ENCODE measurements at places on chromosomes 1 and 21.
A peak's percentile ranks its signal among the peaks of the same experiment; 100 is the strongest.

DNA sequence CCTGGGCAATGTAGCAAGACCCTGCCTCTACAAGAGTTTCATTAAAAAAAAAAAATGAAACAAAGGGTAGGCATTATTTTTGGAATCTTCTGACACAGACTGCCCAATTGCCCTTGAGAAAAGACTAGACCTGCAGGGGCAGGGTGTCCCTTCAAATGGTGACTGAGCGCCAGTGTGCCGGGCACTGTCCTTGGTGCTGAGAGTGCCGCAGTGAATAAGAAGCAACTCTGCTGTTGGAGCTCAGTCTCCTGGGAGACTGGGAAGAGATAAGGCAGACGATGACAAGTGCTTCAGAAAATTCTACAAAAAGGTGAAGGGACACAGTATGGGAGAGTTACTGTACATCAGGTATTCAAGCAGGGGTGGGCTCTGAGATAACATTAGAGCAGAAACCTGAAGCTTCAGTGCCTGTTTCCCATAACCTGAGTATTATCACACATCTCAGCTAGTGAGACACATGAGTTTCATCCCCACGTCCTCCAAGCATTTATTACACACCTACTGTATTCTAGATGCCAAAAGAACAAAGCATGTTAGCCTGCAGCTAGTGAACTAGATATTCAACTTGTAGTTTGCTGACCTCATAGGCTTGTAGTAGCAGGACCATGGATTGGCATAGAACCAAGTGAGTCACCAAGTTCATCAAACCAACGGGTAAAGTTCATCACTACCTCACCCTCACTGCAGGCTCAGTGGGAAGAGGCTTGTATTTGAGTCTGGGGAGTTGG is 18.4 kb upstream of the RPL11 start:
- DNase-seq = no peak

DNA sequence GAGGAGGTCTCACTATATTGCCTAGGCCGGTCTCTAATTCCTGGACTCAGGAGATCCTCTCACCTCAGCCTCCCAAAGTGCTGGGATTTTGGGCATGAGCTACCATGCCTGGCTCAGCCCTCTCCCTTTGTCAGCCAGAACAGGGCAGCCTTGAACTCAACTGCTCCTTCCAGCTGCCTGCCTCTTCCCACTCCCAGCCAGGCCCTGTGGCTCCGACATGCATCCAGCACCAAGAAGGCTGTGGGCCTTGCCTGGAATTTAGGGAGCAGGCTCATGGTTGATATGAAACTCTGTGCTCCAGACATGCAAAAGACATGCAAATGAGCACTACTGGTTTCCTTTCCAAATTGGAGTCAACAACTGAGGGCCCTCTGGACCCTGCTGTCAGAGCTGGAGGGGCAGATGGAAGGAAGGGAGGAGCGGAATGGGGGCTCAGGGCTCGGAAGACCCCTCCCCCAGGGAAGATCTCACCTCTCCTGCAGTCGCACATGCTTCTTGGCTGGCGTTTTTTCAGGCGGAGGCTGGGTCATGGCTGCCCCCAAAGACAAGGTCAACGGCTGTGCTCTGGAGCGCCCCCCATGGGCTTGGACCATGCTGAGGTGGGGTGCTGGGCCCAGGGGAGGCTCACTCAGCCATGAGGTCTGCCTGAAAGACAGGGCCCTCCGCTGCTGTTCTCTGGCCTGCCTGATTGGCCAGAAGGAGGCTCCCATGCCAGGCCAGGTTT is 1.4 kb downstream of the PTPN7 start:
- DNase-seq = no peak

- DNase-seq = peak; percentile 61
Measured at GRCh38 chr1:33256471-33257206, at the start of gene ZNF362. ZNF362 (plus strand) TSS chr1:33256492; CDS start chr1:33270575, 14,083 bp downstream.

GRCh38 chr1:24849672-24850295 is 80.3 kb downstream of the RUNX3 start:
- no peak for DNase-seq

DNA sequence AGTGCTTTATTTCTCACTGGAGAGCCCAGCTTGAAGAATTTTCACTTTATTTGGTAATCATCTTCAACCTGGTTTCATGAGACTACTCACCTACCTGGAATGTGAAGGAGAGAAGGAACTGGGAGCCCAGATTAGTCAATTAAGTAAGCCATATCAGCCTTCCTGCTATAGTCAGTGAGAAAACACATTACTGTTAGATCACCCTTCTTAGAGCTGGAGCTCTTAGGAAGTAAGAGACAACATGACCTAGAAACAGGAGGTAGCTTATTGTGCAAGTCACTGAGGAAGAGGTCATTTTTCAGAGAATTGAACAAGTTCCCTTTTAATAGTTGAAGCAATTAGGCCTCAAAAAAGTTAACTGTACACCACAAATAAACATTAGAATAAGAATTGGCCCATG is 49.2 kb upstream of the TEKT2 start:
- DNase-seq = no peak

- no peak for DNase-seq
Measured at GRCh38 chr1:8343464-8344001, 25.6 kb downstream of the SLC45A1 start.

DNA sequence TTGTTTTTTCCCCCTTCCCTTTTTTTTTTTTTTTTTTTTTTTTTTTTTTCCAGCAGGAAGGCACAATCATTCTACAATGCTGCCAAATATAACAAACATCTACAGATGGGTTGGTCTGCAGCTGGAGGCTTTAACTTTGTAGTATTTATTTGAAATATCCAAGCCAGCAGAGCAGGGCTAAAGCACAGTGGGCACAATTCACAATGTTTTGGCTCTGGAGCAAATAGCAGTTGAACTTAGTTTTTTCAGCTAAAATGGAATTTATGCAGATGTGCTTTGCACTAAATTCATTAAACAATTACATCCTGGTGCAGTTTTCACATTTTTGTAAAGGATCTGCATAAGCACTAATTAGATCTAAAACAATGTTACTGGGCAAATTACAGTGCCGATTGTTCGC is 39.8 kb upstream of the ZBTB18 start:
- DNase-seq = no peak

- no peak for DNase-seq
Measured at GRCh38 chr21:46063227-46063626, 34.7 kb upstream of the COL6A2 start.

GRCh38 chr1:104172243-104172681 is 422.6 kb downstream of the AMY1C start:
- no peak for DNase-seq

DNA sequence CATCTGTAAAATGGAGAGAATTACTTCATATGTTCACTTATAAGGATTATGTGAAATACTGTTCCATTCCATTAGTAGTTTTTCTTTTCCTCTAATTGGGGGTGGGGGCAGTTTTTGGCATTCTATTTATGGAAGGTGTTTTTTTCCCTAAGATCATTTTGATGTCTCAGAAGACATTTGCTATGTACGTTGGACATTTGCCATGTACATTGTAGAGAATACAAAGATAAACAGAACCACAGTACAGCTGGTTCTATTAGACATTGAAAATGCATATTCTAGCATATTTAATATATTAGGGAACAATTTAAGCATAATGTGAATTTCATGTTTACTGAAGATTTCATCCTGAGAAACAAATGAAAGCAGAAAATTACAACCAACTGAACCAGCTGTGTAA is 98.5 kb downstream of the PTBP2 start:
- no peak for DNase-seq

DNA sequence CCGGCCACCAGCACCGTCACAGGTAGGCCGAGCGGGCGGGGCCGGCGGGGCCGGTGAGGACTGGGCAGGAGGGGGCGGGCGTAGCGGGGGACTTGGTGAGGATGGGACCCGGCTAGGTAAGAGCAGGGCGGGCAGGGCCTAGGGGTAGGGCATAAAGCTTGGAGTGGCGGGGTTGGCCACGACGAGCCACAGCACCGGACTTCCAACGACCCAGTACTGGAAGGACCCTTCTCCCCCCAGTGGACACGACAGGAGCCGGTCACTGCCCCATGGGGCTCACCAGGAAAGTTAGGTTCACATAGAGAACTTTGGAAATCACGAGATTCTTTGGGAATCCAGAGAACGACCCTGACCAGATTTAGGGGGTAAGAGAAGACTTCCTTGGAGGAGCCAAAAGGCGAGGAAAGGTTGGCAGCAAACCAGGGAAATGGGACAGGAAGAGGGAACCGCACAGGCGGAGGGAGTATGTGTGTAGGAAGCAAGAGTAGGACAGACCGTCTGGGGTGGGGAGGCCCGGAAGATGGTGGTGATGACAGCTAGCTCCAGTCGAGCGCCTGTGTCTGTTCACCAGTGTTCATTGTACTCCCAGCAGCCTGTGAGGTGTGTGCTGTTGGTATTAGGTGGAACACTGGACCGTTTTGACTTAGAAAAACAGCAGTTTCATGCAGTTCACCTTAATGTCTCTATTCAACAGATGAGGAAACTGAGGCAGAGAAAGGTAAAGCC is 20.4 kb downstream of the ZNF362 start:
- no peak for DNase-seq

DNA sequence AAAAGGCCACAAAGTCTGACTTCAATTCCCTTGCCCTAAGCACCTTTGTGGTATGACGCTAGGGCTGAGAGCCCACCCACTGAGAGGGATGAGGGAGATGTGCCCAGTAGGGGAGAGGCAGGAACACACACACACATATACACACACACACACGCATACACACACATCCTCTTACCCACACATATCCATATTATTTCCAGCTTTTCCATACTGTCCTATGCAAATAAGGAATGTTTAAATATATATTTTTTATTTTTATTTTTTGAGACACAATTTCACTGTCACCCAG is 3.0 kb downstream of the RAB25 start:
- DNase-seq = no peak

DNA sequence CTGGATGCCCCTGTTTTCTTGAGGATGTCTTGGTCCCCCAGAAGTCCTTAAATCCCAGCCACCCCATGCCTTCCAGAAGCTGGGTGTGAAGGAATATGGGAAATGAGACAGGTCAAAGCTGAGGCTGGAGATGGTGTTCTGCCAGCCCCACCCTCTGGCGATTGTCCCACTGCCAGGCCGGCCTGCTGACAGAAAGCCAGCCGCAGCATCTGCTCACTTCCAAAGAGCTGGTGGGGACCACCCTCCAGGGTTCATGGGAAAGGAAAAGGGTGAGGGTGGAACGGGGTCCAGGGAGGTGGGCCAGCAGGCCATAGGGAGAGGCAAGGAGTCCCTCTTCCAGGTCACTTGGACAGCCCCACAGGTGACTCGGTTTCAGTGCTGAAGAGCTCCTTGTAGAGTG is 1.9 kb upstream of the LINGO4 start:
- no peak for DNase-seq

- DNase-seq = peak; percentile 28
Measured at GRCh38 chr1:160428655-160429054, 28.3 kb downstream of the VANGL2 start.

DNA sequence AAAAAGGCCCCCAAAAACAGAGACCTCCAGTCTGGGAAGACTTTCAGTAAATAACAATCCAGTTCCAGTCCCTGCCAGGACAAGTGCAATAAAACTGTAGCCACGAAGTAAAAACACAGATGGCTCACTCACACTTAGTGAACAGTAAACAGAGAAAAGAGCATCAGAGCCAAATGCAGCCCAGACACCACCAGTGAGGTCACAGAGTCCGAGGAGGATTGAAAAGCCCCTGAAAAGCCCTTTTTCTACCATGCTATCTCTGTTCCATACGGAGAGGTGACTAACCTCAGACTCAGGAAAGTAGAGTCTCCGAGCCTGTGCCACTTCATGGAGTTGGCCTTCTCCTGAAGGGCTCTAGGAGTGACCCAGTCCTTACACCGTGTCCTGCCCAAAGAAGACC is 84.5 kb downstream of the COLGALT2 start:
- no peak for DNase-seq

DNA sequence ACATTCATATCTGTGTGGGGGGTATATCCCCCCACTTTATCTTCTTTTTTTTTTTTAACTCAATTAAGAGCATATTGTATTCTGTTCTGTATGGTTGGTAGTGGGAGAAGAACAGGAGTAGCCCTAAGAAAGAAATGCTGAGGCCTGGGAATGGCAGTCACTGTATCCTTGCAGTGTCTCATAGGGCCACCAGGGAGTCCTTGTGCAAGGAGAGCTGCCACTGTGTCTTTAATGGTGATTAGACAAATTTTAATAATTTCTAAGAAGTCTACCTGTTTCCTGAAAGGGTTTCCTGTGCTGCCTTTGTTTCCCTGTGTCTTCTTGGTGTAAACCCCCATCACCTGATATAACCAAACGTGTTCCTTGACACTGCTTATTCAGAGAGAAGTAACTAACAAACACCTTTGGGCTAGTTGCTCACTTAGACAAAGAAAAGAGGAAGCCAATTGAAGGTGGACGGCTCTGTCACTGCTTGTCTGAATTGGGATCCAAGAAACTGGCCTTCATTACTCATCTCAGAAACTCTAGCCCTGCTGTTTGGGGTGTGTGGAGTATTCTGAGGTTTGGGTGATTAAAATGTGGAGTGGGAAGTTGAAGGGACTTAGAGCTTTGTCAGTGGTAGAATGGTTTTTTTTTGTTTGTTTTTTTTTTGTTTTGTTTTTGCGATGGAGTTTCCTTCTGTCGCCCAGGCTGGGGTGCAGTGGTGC is 15.2 kb downstream of the GIPC2 start:
- DNase-seq = no peak

DNA sequence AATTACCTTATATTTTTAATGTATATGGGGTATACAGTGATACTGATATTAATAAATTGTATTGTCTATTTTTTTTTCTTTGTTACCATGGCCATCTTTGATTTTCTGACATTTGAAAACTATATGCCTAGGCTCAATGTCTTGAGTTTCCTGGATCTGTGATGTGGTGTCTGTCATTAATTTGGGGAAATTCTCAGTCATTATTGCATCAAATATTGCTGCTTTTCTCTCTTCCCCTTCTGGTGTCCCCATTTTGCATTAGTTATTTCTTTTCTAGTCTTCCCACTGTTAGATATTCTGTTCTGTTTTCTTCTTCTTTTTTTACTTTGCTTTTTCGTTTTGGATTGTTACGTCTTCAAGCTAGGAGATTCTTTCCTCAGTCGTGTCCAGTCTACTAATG is 33.8 kb downstream of the ZBTB40 start:
- no peak for DNase-seq

DNA sequence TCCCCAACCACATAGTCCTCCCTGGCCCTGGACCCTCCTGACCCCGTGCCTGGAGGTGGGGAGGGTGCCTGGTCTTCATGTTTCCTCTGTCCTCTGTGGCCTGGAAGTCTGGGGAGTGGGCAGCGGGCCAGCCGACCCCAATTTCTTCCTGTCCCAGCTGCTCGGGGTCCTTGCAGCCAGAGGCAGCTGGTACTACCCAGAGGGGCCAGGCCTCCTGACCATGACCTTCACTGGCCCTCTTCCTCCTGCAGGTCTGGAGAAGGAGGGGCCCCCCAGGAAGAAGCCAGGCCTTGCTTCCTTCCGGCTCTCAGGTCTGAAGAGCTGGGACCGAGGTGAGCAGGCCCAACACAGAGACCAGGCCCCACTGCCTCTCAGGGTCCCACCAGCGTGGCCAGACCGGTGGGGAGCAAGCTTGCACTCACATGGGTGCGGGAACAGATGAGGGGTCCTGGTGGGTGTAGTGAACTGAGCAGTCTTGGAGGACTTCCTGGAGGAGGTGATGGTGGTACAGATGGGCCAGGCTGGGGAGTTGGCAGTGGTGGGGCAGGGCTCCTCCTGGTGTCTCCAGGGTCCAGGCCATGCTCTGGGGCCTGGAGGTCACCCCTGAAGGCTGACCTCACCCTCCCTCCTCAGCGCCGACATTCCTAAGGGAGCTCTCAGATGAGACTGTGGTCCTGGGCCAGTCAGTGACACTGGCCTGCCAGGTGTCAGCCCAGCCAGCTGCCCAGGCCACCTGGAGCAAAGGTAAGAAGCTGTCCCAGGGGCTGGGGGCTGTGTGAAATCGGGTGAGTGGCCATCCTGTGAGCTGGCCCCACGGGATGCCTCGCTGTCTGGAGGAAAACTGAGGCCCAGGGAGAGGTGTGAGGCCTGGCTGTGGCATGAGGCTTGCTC is 32.7 kb downstream of the TRIM11 start:
- no peak for DNase-seq
